Forelimb muscle (tissue), 1 donor: ENCODE measurements at places on chromosomes 3 and 15. TPM values are rescaled to one million over a fixed set of nuclear protein-coding genes. Genes with fewer than 3 reads are reported as not detected.

DNA sequence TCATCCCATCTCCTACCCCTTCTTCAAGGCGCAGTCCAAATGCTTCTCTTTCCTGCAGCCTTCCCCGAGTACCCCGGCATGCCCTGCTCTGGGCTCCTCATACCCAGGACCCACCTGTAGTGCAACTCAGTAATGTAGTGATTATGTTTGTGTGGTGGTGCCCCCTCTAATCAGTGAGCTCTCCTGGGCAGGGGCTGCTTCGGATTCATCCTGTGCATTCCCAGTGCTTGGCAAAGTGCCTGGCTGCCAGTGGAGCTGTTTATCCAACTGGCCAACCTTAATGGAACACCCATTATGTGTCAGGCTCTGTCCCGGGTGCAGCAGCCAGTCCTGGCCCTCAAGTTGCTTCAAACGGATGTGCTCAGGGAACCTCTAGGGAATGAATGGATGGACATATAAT is 174.4 kb upstream of the LINGO1 start:
- DNase-seq = no peak

DNA sequence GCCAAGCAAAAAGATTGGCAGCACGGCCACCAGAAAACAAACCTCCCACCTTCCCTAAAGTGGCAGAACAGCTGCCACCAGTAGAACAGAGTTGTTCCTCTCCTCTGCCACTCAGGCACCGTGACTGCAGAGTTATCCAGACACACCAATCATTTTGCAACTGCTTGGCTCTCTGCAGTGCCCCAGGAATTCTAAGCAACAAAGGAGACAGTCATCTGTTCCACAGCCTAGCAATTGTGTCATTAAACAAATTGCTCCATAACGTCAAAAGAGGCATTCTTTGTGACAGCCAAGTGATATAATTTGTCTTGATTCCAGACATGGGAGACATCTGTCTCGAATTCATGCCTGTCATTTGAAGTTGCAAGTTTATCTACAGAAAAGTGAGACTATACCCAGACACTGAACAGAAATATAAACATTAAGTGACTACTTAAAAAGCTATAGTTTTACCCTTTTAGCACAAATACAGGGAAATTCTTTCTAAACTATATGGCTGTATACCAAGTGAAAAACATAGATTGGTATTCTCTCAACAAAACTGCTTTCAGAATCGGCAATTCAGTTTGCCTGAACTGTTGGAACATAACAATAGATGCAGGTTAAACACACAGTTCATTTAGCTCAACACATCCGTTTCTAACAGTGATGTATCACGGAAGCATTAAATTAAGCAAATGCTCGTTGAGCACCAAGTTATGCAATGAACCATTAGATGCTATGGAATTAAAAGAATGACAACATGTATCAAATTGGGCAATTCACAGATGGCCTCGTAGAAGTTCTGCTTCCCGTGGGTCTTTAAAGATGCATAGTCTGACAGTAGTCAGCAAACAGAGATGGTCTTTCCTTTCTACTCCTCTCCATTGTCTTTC is 281.3 kb downstream of the FGF12 start:
- DNase-seq = no peak

GRCh38 chr15:39275066-39275465 is 305.8 kb upstream of the THBS1 start:
- no peak for DNase-seq

- DNase-seq = no peak
Measured at GRCh38 chr3:72375237-72376076, 472.8 kb downstream of the SHQ1 start.

- no peak for DNase-seq
Measured at GRCh38 chr3:129425213-129425612, 3.2 kb downstream of the EFCAB12 start.

DNA sequence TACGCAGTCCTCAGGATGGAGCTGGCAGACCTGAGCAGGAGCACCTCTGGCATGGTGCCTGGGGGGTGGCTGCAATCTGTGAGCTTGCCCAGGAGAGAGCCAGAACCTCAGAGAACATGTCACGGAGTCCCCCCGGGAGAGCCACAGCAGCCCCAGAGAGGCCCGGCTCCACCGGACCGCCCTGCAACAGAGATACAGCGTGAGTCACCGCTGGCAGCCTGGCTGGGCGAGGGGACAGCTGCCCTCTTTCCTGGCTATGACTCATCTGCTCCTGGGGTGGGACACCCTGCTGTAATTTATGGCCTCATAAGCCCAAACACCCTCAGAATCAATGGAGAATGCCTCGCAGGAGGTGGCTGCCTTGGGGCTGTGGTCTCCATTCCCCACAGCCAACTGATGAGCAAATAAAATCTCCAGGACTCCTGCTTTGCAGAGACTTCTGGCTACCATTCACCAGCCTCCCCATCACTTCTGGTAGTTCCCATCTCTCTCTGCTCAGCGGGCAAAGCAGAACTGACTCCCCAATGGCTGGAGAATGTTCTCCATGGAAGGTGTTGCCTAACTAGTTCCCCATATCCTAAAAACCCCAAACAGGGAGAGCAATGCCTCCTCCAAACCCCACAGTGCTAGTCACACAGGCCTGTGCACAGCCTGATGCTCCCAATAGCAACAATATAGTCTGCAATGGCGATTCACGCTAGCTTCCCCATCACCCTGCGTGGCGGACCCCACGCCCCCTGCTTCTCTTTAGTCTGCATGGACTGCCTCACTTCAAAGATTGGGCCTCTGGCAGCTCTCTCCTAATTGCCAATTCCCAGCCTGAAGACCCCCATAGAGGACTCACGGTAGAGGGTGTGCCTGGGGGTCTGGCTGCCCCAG is 21.6 kb downstream of the ACSBG1 start:
- no peak for DNase-seq

- DNase-seq = no peak
Measured at GRCh38 chr3:59388555-59389270, 338.9 kb upstream of the CFAP20DC start.

DNA sequence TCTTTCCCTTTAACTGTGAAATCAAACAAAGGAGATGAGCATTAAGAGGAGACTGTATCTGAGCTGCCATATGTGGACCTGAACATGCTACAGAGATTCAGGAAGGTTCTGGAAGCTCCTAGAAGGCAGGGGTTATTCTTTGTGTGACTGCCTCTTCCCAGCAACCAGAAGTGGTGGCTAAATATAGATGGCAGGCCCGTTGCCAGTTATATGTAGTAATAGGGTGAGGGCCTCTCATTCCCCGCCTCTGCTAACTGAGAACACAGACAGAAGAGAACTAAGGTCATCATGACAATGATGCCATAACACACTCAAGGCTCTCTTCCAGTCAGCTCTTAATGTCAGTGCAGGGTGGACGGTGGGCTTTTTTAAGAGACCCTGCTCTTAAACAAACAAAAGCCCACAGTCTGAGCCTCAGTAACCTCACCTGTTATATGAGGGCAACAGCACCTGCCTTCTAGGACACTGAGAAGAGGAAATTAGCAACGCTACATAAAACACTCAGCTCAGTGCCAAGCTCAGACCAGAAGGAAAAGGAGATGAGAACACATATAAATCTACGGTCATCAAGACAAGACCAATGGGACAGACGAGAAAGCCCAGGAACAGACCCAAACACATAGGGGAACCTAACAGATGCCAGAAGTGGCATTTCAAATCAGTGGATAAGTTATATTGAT is 22.3 kb downstream of the CFAP92 start:
- DNase-seq = peak; percentile 44

GRCh38 chr3:25695731-25696420 is 31.2 kb upstream of the TOP2B start:
- no peak for DNase-seq

DNA sequence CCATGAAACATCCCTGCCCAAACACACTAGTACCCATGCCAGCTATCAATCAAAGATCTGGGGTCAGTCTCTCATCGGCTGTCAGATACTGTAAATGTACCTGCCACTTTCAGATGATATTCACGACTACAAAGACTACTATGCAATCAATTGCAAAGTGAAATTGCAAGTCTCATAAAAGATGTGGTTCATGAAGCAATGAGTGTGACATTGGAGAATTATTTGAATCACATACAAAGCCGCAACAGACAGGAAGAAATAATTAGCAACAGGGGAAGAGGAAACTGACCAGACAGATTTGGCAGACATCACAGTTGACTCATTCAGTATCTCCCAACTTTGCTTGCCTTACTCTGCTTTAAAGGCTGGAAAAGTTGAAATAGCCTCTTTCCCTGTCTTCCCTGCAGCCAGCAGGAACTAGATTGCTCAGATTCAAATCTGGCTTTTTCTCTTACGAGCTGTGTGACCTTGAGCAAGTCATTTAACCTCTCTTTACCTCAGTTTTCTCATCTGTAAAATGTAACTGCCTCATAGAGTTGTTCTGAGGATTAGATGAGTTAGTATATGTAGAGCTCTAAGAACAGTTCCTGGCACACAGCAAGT is 95.7 kb upstream of the C3orf80 start:
- DNase-seq = no peak

DNA sequence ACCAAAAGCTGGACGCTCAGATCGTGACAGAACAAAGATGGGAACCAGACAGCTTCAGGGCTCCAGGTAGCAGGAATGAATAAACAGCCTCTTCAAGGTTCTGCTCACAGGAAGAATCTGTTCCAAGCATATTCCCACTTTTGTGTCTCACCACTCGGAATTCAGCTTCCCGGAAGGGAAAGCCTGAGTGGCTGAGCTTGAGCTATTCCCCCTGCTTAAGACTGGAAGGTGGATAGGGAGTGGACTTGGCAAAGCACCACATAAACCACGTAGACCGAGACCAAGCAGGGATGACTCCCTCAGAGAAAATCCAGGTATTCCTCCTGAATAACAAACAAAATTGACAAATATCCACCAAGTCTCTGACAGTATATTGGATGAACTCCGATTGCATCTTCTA is 180.2 kb upstream of the NR2F2 start:
- DNase-seq = no peak

GRCh38 chr3:142273501-142273900 is 48.1 kb upstream of the GK5 start:
- DNase-seq = no peak

DNA sequence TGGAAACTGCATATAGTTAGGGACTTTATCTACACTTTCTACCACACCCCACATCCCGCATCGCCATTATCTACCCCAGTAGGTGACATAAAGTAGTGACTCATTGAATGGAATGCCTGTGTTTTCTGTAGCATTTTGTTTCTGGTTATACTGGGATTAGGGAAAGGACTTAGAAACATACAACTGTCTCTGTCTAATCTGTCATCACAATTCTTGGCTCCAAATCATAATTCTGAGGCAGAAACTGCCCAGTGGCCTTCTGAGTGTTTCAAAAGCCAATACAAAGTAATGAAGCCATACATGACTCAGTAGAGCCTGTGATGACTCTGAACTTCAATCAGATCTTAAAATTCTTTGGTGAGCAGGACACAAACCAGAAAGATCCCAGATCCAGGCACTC is 115.7 kb upstream of the CHRM5 start:
- DNase-seq = no peak

DNA sequence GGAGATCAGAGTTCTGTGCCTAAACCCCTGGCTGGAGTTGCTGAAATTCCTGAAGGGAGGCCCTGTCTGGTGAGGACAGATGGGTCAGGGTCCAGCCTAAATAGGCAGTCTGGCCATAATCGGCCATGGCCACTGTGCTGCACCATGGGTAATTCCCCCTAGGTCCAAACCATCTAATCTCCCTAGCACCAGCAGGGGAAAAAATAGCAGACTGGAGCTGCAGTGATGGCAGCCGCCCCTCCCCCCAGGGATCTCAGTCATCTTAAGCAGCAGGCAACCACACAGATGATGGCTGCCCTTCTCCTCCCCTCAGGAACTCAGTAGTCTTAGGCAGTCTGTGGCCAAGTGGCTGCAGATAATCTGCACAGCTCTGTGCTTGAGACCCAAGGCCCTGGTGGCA is 68.4 kb upstream of the CD96 start:
- DNase-seq = no peak

GRCh38 chr3:129343643-129344360 is 65.1 kb downstream of the HMCES start:
- DNase-seq = no peak

DNA sequence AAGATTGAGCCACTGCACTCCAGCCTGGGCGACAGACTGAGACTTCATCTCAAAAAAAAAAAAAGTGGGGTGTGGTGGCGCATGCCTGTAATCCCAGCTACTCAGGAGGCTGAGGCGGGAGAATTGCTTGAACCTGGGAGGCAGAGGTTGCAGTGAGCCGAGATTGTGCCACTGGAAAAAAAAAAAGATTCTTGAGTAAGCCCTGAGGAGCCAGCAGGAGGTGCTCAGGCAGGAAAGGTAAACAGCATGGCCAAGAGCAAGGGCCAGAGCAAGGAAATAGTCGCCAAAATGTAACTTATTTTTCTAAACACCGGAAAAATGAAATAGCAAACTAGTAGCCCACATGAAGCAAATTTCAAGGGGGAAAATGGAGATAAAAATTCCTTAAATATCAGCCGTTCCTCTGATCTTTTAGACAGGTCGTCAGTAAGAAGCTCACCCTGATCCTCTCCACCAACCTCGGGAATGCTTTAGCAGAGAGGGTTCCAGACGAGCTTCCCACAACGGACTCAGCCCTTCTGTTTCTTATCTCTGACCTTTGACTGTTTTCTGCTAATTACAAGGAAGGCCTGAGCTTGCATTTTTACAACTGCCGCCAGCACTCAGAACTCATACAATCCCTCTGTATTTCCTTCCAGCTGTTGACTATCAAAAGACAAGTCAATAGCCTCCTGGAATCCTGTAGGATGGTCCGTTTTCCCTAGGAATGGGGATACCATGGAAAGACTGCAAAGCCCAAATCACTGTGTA is 45.0 kb upstream of the AKAP13 start:
- DNase-seq = no peak

- DNase-seq = no peak
Measured at GRCh38 chr15:92714477-92715401, 59.2 kb upstream of the FAM174B start.

GRCh38 chr15:40498418-40498817 is 27.6 kb downstream of the CHST14 start:
- DNase-seq = no peak

DNA sequence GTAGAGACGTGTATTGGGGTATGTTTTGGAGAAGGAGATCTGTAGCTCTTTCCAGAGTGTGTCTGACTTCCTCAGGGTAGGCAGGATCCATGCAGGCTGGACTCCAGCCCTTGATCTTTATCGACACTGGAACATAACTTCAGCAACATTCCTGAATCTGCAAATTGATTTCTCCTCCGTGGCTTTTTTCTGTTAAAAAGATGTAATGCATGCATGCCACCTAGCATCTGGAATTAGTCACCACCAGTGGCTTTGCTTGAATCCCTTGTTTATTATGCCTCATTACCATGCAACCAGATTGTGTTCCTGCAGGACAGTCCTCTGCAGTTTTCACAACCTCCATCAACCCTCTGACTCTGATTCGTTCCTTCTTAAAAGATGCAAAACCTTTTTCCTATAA is 86.1 kb downstream of the CCNL1 start:
- no peak for DNase-seq

- DNase-seq = no peak
Measured at GRCh38 chr3:106006001-106006400, 137.2 kb upstream of the CBLB start.

- no peak for DNase-seq
Measured at GRCh38 chr15:39974656-39975230, 40.8 kb downstream of the EIF2AK4 start.

Gene ALG1L2
- polyA plus RNA-seq = 1.3 TPM

Gene COL7A1
- 6.4 TPM for polyA plus RNA-seq

Gene SKOR1
- 0.47 TPM for polyA plus RNA-seq

Gene SERINC4
- 0.42 TPM for polyA plus RNA-seq

Gene KLHL6
- polyA plus RNA-seq = 1.5 TPM

Gene MCF2L2
- polyA plus RNA-seq = 0.25 TPM

Gene C3orf52
- 5.2 TPM for polyA plus RNA-seq

Gene ERICH6
- 0.11 TPM for polyA plus RNA-seq

Gene NR2E3
- 7.4 TPM for polyA plus RNA-seq

Gene ARL8B
- polyA plus RNA-seq = 39.9 TPM
